ENCODE measurements at places on chromosomes 2 and 18.
A peak's percentile ranks its signal among the peaks of the same experiment; 100 is the strongest.

GRCh38 chr2:223722226-223722625, 115.2 kb downstream of the AP1S3 start:
- DNase-seq = no peak

- DNase-seq = no peak
Measured at GRCh38 chr2:25188405-25188804, 20.0 kb upstream of the POMC start.

GRCh38 chr2:239152239-239152915, 248.4 kb downstream of the HDAC4 start:
- no peak for DNase-seq

DNA sequence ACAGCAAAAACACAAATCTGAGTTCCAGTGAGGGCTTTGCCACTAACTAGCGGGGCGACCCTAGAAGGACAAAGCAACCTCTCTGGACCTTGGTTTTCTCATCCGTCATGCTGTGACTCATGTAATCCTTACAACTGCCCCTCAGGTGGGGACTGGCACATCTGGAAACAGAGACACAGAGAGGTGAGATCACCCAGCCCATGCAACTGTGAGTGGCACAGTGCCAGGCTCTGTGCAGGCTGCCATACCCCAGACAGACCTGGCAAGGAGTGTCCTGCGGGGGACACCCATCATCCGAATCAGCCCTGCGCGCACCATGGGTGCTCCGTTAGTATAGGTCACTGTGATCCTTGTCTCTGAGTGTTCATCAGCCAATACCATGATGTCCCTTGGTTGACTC, 198.3 kb downstream of the SMAD7 start:
- DNase-seq = no peak

- peak; percentile 94 for DNase-seq
Measured at GRCh38 chr2:148020111-148021058, at the start of gene ORC4. ORC4 (minus strand) TSS chr2:148020737; CDS start chr2:147975958, 44,779 bp downstream.

DNA sequence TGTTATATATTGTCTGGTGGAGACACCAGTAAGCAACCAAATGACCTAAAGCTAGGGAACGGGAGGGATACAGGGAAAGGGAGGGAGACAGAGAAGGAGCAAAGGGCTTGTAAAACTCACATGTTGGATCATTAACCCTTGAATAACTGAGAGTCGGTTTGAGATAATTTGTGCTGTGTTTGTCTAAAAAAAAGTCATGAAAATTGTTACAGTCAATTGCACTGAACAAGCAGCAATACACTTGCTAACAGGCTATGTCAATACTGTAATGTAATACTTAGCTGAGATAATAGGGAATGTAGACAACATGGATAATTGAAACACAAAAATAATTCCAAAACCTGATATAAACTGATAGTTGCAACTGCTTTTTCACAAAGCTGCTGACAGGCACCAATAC, 71.3 kb upstream of the ZNF521 start:
- DNase-seq = no peak

DNA sequence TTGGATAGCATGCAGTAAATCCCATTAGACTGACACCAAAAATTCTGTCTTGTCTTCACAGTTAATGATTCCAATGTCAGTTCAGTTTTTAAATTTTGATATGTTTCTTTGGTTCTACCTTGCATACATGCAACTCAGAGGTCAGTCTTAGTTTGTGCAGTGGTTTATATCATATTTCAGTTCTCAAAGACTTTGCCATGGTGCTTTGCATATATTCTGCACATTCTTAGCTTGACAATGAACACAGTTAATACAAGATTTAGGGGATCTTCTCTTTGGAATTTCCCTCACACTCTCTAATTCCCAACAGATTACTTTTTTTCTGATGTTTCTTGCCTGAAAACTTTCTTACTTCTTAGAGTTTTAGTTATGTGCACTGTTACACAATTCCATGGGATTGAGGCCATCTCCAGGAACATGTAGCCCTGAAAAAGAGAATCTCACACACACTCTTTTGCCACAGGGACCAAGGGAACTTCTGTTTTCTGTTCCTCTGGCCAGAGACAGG, 17.3 kb downstream of the NOL4 start:
- DNase-seq = no peak
